ENCODE measurements at places on chromosomes 7 and 10.
A peak's percentile ranks its signal among the peaks of the same experiment; 100 is the strongest.

- DNase-seq, result no peak
Measured at GRCh38 chr7:149329265-149329664, 67.3 kb downstream of the ZNF783 start.

- DNase-seq, result no peak
Measured at GRCh38 chr10:69976795-69977546, 75.7 kb upstream of the MACROH2A2 start.

DNA sequence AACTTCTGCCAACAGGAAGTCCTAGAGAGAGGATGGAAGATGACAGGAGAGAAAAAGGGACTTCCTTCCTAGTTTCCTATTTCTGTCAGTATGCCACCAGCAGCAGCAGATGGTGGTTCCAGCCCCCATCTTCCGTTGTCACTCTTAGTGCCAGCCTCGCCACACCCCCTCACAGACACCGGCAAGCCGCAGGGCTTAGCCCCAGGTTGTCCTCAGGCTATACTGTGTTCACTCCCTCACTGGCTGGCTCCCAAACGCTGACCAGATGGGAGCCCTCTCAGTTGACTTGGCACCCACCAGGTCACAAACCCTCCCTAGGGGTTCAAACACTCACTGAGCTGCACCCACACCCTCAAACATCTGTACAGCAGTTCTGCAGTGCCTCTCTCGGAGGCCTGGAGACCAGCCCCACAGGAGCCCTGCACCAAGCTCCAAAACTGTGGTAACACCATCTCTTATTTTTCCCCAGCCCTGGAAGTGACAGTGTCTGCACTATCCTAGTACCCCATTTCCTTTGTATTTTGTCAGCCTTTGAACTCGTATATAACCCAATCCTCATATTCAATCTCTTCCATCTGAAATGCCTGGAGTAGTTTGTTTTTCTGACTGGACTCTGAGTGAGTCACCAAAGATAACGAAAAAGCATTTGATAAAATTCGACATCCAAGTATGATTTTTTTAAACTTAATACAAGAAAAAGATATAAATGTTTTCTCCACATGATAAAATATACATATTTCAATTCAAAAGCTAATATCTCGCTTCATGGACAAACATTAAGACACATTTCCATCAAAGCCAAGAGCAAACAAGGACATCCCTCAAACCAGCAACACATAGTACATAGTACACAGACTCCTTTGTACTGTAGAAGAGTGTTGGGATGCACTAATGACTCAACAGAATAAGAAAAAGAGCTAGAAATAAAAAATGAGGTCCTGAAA lies 34.5 kb downstream of the SMURF1 start:
- DNase-seq, result no peak

- no peak for DNase-seq
Measured at GRCh38 chr10:101614663-101615524, 26.8 kb downstream of the DPCD start.

- DNase-seq, result peak; percentile 71
Measured at GRCh38 chr7:157932498-157933218, 595.9 kb downstream of the DNAJB6 start.

DNA sequence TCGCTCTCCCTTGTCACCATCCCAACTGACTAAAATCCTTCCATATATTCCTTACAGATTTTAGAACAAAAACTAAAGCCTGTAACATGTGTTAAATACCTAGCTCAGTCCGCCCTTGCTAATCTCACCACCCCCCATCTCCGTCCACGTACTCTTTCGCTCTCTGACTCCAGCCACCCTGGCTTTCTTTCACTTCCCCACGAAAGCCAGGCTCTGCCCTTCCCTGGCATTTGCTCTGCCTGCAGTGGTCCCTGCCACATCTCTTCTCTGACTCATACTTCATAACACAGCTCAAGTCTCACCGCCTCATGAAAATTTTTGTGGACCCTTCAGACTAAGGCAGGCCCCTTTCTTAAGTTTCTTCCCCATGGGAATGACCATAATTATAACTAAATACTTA lies 11.7 kb upstream of the GPAM start:
- no peak for DNase-seq

DNA sequence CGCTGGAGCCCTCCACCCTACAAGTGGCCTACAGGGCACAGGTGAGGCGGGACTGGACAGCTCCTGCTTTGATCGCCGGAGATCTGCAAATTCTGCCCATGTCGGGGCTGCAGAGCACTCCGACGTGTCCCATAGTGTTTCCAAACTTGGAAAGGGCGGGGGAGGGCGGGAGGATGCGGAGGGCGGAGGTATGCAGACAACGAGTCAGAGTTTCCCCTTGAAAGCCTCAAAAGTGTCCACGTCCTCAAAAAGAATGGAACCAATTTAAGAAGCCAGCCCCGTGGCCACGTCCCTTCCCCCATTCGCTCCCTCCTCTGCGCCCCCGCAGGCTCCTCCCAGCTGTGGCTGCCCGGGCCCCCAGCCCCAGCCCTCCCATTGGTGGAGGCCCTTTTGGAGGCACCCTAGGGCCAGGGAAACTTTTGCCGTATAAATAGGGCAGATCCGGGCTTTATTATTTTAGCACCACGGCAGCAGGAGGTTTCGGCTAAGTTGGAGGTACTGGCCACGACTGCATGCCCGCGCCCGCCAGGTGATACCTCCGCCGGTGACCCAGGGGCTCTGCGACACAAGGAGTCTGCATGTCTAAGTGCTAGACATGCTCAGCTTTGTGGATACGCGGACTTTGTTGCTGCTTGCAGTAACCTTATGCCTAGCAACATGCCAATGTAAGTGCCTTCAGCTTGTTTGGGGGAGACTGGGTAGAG lies at the start of gene COL1A2:
TSS of gene COL1A2 (plus strand) at position 459 of the 704 bp plus-strand sequence. CDS start at position 596, 137 bp downstream.
- peak; percentile 90 for DNase-seq

DNA sequence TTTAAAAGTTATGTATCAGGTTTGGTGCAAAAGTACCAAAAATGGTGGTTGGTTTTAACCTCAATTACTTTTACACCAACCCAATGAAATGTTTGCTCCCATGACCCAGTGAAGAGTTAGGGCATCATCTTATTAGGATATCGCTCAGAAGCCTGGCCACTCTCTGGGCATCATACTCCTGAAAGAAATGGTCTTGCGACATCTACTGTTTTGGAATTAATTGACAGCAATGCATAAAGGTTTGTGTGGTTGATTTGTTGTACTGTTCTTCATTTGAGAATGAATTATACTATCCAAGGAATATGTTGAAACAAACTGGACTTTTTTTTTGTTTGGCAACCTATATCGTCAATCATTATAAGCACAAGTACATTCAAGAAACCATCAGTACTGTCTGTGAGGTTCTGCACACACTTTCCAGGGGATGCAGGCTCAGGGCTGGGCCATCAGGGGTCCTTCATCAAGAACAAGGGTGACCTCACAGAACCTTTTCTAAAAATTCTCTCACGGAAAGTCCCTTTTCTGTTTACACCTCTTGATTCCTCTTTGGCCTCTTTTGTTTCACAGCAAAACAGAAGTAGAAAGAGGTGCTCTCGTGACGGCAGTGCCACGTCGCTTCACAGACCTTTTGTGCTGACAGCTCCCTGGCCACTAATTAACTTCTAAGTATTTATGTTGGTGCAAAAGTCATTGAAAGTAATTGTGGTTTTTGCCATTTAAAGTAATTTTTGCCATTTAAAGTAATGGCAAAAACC lies 117.2 kb upstream of the KLF6 start:
- no peak for DNase-seq

- no peak for DNase-seq
Measured at GRCh38 chr7:52897713-52898112, 137.7 kb upstream of the POM121L12 start.

GRCh38 chr7:126178865-126179264 lies 1073.9 kb downstream of the GRM8 start:
- no peak for DNase-seq

GRCh38 chr7:151853896-151854719 lies 22.8 kb downstream of the PRKAG2 start:
- DNase-seq, result no peak

GRCh38 chr7:116433246-116433645 lies 66.3 kb upstream of the CAV2 start:
- DNase-seq, result no peak

DNA sequence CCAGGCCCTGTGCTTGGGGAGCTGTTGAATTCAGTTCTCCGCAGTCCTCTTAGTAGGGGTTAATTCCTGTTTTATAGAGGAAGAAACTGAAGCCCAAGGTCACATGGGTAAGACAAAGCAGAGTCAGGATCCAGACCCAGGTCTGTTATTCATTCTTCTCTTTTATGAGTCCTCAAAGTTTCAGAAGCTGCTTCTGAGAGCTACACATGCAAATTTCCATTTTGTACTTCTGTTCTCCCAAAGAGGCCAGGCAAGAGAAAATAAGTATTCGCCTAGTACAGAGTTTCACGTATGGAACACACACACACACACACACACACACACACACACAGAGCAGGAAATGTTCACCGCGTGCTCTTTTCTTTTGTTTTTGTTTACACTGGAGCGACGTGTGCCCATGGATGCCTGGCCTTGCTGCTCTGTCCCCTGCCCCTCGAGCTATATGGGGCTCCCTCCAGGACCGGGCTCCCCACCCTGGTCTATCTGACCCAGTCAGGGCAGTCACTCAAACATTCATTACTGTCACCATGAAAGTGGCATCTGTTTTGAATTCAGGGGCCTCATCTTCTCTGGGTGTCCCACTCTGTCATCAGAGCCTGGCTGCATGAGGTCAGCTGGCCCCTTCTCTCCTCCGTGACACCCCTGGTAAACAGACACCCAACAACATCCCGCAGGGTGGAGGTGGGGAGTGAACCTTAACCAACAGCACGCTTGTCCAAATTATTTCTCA lies 84.4 kb downstream of the TNS3 start:
- DNase-seq, result no peak

DNA sequence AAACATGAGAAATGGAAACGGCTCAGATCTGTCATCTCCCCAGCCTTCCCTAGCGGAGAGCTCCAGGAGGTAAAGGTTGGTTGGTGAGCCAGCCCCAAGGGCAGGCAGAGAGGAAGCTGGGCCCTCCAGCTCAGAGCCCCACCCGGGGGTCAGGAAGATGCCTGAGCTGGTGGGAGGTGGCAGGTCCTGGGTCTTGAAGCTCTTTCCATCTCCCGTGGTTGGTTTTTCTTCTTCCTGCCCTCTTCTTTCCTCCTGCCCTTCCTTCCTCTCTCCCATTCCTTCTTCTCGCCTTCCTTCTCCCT lies 384.2 kb upstream of the FOXK1 start:
- DNase-seq, result no peak

GRCh38 chr7:153383781-153384180 lies 624.2 kb downstream of the ACTR3B start:
- DNase-seq, result no peak

DNA sequence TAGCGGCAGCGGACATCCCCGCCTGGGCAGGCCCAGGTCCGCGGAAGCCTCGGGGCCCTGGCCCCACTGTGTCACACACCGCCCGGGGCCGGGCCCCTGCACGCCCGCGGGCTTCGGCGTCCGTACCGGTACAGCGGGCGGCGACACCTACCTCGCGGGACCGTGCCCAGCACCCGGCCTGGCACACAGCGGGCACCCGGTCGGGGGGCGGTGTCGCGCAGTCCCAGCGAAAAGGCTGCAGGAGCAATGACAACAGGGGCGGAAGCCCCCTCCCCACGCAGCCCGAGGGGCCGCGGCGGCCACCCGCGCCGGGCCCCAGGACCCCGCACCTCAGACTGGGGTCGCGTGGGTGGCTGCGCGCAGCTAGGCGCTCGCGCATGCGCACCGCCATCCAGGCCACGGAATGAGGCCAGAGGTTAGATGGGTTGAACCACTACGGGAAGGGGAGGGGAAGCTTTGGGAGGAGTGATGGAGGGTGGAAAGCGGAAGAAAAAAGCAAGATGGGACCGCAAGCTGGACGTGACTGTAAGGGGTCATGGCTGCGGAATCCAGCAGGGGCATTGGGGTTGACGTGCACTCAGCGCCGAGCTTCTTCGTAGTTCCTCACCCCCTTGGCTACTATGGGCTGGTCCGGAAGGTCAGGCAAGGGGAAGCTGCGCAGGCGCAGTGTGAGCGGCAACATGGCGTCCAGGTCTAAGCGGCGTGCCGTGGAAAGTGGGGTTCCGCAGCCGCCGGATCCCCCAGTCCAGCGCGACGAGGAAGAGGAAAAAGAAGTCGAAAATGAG lies at the start of the genes BCCIP and UROS:
TSS of gene BCCIP (plus strand) at position 669 of the 785 bp plus-strand sequence. CDS start at position 681, 12 bp downstream.
TSS of gene UROS (minus strand) at position 381 of the 785 bp plus-strand sequence. CDS start 6,759 bp downstream, outside the sequence.
- DNase-seq, result peak; percentile 91

DNA sequence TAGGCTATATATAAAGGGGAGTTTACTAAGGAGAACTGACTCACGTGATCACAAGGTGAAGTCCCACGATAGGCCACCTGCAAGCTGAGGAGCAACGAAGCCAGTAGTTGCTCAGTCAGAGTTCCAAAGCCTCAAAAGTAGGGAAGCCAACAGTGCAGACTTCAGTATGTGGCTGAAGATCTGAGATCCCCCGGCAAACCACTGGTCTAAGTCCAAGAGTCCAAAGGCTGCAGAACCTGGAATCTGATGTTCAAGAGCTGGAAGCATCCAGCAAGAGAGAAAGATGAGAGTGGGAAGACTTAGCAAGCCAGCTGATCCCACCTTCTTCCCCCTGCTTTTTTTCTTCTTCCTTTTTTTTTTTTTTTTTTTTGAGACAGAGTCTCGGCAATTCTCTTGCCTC lies 27.0 kb upstream of the GSDME start:
- DNase-seq, result no peak

GRCh38 chr7:6730343-6730633 lies 23.5 kb upstream of the ZNF12 start:
- peak; percentile 42 for DNase-seq

DNA sequence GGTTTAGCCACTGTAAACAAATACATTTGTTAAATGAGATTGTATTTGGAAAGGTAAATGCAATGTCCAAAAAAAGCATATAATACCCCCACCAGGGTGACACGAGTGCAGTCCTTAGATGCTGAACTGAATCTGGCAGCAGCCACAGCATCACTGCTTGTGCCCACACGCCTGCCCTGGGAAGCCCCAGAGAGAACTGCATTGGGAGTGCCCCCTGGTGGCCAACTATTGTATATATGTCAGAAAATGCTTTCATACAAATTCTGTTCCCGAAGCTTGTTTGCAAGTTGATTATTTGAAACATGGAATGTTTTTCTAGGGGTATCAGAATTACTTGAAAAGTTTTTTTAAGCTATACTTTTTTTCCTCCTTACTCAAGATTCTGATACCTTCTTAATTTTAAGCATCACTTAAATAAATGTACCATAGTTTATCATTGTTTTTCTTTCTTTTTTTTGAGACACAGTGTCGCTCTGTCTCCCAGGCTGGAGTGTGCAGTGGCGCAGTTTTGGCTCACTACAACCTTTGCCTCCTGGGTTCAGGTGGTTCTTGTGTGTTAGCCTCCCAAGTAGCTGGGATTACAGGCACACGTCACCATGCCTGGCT lies 50.1 kb downstream of the LANCL2 start:
- DNase-seq, result peak; percentile 79

DNA sequence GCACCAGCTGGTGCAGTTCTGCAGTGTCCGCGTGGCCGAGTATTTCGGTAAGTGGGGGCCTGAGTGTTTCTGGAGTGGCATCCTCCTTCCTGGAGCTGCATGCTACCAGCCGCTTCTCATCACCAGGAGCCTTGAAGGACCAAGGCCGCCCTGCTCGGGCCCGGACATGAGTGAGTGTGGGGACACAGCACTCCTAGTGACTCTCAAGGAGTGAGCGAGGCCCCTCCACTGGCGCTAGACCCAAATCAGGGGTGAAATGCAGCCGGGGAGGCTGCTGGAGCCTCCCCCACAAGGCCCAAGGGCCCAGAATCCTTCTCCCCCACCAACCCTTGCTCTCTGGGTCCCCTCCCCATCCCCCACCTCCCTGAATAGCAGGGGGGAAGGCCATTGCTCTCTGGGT lies 48.0 kb downstream of the CAMK2B start:
- DNase-seq, result no peak

GRCh38 chr7:51456431-51457060 lies 139.9 kb upstream of the COBL start:
- DNase-seq, result no peak

- DNase-seq, result peak; percentile 65
Measured at GRCh38 chr10:44824607-44825006, 86.5 kb upstream of the TMEM72 start.

- no peak for DNase-seq
Measured at GRCh38 chr10:54947605-54948004, 146.6 kb upstream of the PCDH15 start.
